ENCODE measurements at places on chromosomes 16 and 17.

DNA sequence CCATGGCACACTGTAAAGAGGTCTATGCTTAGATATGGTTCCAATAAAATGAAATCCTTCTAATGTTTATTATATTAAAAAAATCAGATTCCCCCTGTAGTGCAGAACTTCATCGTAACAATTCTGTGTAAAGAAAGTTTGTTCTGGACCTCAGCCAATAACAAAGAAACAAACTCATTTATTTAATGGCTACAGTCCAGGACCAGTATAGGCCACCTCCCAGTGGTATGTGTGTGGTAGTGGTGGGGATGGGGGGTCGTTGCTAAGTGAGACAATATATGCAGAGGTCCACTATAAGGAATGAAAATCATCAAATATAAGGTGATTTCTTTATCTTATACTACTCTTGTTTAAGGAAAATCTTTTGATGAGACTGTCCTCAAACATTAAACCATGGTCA is 136.4 kb downstream of the CDK5R1 start:
- DNase-seq: no peak

DNA sequence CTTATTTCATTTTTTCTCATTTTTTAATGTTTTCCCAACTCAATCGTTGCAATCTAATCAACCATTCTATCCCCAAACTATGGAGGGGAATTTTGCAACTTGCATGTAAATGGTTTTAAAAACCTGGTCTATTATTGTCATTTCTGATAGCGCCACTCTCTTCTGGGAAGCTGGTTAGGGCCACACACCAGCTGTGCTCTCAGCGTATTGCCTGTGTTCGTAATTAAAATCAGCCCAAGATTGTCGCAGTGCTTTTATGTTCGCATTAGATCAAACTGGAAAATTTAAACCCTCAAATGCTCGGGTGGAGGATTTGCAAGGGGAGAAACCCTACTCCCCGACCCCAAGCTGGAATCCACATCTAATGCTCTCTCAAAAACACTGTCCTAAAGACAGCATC is 123.5 kb upstream of the CACNG5 start:
- DNase-seq: no peak

GRCh38 chr16:8960788-8961109 is 3.0 kb downstream of the USP7 start:
- DNase-seq: no peak

DNA sequence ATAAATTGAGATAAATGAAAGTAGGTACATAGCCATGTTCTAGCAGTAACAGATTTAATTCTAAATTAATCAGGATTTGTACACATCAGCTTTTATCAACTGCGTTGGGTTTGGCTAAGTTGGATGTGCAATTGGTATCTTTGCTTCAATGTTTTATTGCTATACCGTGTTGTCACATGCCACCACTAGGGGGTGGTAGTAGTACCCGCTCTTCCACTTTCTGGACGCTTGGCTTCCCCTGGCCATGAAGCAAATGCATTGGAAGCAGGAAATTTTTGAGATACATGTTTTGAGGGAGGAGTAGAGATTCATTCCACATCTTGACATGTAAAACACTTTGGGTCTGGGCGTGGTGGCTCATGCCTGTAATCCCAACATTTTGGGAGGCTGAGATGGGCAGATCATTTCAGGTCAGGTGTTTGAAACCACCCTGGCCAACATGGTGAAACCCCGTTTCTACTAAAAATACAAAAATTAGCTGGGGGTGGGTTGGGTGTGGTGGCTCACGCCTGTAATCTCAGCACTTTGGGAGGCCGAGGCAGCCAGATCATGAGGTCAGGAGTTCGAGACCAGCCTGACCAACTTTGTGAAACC is 58.6 kb downstream of the EMP2 start:
- DNase-seq: peak; percentile 14

GRCh38 chr16:68379472-68380347 is 68.6 kb downstream of the SMPD3 start:
- no peak for DNase-seq

GRCh38 chr17:10305398-10305797 is 67.4 kb downstream of the MYH13 start:
- DNase-seq: no peak

DNA sequence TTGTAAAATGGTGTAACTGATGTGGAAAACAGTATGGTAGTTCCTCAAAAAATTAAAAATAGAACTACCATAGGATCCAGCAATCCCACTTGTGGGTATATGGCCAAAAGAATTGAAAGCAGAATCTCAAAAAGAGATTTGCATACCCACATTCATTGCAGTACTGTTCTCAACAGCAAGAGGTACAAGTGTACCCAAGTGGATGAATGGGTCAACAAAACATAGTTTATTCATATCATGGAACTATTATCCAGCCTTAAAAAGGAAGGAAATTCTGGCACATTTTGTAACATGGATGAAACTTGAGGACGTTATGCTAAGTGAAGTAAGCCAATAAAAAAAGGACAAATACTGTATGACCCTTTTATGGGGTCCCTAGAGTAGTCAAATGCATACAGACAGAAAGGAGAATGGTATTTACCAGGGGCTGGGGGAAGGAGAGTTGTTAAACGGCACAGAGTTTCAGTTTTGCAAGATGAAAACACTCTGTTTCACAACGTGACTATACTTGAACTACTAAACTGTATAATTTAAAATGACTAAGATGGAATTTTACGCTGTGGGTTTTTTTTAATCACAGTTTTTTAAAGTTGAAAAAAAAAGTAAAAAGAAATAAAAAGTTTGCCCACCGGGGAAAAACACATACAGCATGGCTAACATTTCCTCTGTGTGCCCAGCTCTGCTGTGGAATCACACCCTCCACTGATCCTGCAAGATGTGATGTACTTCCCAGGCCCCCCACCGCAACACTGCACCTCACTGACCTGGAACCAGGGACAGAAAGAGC is 6.1 kb downstream of the TVP23A start:
- DNase-seq: no peak

DNA sequence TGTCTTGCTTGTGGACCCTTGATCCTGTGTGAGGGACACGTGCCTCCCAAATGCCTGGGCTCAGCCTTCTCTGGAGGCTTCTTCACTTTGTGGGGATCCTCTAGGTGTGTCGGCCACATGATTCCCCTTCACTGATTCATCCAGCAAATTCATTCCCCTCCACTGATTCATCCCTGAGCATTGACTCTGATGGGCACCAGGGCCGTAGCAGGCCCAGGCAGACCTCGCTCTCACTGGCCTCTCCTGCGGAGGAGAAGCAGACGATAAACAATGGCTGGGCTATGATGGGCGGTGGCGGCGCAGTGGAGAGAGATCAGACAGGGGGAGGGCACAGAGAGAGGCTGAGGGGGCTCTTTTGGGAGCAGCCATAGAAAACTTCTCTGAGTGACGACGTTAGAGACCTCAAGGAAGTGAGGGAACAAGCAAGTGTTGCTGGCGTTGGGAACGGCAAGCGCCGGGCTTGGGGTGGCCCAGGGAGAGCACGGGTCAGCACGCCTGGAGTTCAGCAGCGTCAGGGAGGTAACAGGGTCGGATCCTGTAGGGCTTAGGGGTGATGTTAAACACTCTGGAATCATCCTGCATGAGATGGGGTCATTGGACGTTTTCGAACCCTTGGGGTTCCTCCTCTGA is 17.5 kb upstream of the RPTOR start:
- no peak for DNase-seq

Data from NCI-H2171 (cell line).